Pulmonary artery endothelial cell (primary cell): ENCODE measurements at places on chromosomes 16 and 17. TPM values are rescaled to one million over a fixed set of nuclear protein-coding genes. Genes with fewer than 3 reads are reported as not detected.

DNA sequence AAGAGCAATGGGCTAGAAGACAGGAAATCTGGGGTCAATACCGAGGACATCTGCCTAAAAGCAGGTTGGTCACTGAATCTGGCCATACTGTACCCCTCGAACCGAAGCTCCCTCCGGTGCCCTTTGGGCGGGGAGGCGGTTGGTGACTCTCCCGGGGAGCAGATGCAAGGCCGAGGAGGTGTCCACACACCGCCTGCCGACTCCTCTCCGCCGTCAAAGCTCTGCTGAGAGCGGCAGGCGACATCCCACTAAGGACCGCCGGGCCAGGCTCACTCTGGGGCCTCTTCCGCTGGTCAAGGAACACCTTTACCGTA is 458 bp downstream of the ZNF200 start:
- DNase-seq, result no peak

DNA sequence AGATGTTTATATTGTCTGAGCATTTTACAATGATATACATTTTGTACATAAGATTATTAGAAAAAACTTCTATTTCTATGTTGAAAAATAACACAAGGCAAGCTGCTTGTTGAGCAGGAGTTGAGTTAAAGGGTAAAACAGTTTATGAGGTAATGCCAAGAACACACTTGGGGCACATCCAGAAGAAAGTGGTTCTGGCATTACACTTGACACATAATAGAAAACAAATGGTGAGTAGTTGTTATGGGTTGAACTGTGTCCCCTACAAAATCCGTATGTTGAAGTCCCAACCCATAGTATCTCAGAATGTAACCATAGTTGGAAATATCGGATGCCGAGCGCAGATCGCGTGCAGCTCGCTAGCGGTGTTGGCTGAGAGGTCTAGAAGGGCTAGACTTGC is 354.3 kb upstream of the GOT2 start:
- DNase-seq, result no peak

Gene ST6GALNAC2
- total RNA-seq, result 0.66 and 1.7 TPM in 2 replicates

DNA sequence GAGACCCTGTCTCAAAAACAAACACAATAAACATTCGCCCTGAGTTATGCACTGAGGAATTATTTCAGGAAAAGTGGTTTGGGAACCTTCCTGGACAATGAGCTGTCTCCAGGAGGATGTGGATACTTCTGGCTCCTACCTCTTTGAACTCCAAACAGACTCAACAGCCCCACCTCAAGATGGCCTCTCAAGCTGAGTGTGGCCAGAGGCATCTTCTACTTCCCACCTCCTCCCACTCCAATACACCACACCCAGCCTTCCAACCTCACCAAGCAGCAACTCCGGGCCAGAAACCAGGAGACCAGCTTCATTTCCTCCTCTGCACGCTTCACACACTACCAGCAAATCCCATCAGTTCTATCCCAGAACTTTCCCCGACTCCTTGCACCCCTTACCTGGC is 11.6 kb downstream of the HBQ1 start:
- no peak for DNase-seq

- no peak for DNase-seq
Measured at GRCh38 chr17:62653826-62654761, 26.6 kb downstream of the MRC2 start.

DNA sequence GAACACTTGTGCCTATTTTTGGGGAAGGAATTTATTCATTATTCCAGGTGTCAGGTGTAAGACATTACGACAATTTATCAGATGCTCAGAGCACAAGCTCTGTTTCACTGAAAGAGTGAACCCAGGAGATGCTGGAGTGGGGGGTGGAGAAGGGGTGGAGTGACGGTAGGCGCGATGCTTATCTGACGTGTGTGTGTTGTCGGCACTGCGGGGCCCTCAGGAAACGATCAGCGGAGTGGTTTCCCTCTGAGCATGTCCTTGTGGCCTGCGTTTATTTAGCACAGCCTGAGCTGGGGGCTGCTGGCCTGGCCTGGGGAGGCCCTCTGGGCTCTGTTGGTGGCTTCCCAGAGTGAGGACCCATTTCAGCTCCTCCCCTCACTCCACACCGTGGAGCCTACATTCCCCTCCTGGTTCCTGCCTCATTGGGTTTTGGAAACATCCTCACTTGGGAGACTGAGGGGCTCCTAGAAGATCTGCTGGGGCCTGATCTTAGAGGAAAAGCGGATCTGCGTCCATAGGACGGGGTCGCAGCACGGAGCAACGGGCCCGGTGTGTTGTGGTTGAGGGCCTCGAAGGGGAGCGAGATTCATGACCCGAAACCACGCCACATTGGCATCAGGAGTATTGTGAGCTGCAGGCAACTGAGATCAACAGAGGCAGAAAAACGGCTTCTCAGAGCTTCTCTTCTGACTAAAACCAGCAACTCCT is 19.0 kb upstream of the GNG13 start:
- DNase-seq, result no peak

GRCh38 chr16:65828296-65828695 is 538.2 kb upstream of the CDH5 start:
- no peak for DNase-seq

DNA sequence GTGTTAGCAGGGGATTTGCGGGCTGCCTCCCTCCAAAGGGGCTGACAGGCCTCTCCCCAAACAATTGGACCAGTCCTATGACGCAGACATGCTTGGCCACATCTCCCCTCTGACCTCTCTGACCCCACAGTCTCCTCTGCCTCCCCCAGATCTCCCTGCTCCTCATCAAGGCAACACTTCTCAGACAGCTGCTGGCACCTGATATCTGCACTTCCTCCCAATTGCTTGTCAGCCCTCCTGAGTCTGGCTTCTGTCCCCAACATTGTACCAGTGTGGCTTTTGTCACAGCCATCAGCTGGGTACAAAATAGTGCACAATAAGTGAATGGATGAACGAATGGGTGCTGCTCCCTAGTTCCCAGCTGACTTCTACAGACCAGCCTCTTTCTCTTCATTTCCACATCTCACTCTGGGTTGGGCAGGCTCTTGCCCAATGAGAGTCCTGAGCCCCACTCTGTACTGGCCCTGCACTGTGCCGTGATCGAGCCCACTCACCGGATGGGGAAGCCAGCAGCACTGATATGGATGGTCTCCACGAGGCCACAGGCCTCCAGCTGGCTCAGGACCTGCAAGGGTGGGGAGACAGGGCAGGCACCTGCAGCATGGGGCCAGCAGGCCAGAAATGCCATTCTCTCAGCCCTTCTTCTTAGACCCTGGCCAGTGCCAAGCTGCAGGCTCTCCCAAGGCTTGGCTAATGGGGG is 17.1 kb downstream of the ZNHIT3 start:
- DNase-seq, result no peak

GRCh38 chr17:19363460-19364035 is 1.0 kb upstream of the B9D1 start:
- no peak for DNase-seq

DNA sequence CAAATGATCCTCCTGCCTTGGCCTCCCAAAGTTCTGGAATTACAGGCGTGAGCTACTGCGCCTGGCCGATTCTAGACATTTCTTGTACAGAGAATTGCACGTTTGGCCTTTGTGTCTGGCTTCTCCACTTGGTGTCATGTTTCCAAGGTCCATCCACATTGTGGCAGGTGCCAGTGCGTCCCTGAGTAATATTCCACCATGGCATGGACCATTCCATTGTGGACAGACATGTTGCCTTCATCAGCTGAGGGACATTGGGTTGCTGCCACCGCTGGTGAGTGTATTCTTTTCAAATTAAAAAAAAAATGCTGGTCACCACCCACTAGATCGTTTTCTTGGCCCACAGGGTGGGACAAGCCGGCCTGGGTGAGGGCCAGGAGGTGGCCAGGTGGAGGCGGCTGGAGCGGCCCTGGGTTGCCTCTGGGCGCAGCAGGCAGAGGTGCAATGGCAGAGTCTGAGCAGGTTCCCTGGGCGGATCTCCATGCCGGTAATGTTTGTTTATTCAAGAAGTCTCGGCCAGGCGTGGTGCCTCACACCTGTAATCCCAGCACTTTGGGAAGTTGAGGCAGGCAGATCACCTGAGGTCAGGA is 274.1 kb downstream of the SEC14L1 start:
- DNase-seq, result no peak

Gene NPIPB9
- 0.99 TPM in 1 of 2 replicates, not detected in the other for total RNA-seq

GRCh38 chr17:29060475-29060874 is 17.5 kb downstream of the PIPOX start:
- no peak for DNase-seq

- DNase-seq, result no peak
Measured at GRCh38 chr17:42507671-42508070, 28.4 kb upstream of the NAGLU start.

GRCh38 chr17:6603744-6604325 is 36.7 kb downstream of the KIAA0753 start:
- no peak for DNase-seq

GRCh38 chr17:66614469-66614868 is 220.4 kb upstream of the CACNG5 start:
- no peak for DNase-seq

GRCh38 chr16:86578611-86579267 is 390 bp downstream of the FOXL1 start:
- no peak for DNase-seq

- no peak for DNase-seq
Measured at GRCh38 chr17:55988861-55989260, 164.4 kb upstream of the ANKFN1 start.

Gene ORAI3
- total RNA-seq, result 12.4 and 19.5 TPM in 2 replicates

GRCh38 chr16:88334778-88335720 is 47.7 kb upstream of the ZNF469 start:
- DNase-seq, result no peak

- no peak for DNase-seq
Measured at GRCh38 chr16:66843191-66843590, 1.0 kb upstream of the CA7 start.

- no peak for DNase-seq
Measured at GRCh38 chr17:57971572-57971971, 16.4 kb upstream of the CUEDC1 start.

- DNase-seq, result no peak
Measured at GRCh38 chr16:55145771-55146603, 178.0 kb upstream of the IRX6 start.

GRCh38 chr16:12255919-12256665 is 279.6 kb downstream of the SNX29 start:
- no peak for DNase-seq

DNA sequence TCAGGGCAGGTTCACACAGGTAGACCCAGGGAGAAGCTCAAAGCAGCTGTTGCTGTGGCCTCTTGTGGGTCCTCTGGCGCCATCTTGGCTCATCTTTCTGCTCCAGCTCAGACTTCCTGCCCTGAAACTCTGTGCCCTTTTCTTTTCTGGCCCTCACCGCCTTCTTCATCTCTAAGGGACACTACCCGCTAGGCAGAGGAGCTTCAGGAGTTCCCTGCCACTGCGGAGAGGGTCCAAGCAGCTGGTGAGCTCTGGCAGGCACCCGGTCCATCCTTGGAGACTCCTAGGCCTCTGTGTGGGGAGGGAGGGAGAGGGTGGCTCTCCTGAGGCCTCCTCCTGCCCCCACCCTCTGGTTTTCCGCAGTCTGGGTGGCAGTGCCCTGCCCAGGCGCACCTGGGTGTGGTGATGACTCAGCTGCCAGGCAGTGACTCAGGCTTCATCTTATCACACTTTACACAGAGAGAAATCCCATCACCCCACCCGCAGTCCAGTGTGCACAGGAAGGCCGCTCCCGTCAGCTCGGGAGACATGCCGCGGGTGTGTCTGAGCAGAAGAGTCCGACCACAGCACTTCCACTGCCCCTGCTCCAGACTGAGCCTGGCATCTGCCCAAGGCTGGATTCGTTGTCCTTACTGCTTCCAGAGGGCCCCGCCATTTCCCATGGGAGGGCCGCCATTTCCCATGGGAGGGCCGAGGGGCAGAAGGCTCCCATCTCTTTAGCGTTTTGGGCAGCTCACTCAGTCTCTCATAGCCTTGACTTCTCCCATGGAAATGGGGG is 7.3 kb downstream of the NT5C start:
- peak; percentile 55 for DNase-seq

DNA sequence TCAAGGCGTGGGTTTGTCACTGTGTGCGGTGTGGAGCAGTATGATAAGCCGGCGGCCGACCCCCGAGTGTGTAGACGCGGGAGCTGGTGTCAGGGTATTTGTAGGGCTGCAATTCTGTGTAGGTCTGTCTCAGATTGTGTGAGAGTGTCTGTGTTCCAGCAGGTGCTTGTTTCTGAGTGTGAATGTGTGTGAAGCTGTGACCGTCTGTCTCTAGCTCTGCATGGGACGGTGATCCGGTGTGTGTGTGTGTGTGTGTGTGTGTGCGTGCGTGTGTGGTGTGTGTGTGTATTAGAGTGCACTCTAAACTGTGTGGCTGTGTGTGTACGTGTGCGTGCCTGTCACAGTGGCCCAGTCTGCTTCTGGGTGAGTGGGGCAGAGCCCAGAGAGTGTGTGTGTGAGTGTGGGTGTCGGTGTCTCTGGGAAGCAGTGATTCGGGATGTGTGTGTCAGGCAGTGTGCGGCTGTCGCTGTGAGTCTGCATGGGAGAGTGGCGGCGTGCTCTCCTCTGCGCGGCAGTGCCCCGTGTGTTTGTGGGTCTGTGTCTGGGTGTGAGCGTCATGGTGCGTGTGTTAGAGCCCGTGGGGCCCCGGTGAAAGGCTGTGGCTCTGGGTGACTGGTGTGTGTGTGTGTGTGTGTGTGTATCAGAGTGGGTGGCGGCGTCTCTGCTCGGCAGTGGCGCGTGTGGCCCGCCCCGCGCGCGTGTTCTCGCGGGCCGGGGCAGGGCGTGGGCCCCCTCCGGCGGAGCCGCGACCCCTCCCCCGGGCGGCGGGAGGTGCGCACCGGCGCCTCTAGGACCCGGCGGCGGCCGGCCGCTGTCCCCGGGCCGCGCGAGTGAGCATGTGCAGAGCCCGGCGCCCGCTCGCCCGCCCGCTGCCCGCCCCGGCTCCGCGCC is at the start of gene WSCD1:
TSS of gene WSCD1 (plus strand) at position 841 of the 891 bp plus-strand sequence. CDS start 10,280 bp downstream, outside the sequence.
- no peak for DNase-seq

DNA sequence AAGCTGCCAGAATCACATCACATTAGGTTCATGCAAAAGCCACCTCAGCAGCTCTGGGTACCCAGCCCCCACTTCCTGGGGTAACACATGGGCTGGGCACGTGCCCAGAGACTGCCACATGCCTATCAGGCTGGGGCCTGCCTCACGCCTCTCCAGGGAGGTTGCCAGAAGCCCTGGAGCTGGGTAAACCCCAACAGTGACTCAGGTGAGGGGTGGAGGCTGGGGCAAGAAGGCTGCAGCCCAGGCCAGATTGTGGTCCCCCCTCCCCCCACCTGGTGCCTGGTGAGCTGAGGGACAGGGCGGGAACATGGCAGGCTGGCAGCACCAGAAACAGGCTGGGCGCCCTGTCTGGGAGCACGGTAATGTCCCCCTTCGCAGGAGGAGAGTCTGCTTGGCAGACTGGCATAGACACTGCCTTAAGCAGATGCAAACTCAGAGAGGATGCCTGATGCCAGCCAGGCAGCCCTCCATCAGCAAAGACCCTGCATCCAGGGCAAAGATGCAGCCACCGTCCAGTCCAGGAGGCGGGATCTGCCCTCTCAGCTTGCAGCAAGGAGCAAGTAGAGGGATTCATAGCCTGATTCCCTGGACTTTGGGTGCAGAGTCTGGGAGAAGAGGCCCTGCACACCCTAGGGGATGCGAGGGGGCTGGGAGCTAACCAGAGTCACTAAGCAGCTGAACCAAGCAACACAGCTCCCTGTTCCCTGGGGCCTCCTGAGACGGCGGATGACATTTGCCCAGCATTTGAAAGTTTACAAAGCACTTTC is 28.8 kb downstream of the NGFR start:
- no peak for DNase-seq

Gene IGFBP4
- total RNA-seq, result 120 and 138 TPM in 2 replicates
